ENCODE measurements at places on chromosomes 4 and X.

DNA sequence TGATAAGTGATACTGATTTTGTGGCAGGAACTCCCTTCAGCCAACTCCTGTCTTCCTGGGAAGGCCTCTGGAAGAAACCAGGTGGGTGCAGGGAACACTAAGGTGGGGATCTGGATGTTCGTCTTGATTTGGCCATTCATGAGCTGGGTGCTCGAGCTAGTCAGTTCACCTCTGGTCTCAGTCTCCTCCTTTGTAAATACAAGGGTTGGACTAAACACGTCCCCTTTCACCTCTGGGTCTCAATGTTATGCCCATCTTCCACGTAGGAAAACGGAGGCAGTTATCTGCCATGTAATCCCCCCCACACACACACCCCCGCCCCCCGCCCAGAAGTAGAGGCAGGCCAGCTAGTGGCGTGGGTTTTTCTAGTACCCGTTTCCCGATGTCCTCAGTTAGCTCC lies 4.1 kb upstream of the RS1 start:
- DNase-seq: no peak

- DNase-seq: no peak
These were observed 90.0 kb upstream of the PPP2R3B start for GRCh38 chrX:476724-477075.

DNA sequence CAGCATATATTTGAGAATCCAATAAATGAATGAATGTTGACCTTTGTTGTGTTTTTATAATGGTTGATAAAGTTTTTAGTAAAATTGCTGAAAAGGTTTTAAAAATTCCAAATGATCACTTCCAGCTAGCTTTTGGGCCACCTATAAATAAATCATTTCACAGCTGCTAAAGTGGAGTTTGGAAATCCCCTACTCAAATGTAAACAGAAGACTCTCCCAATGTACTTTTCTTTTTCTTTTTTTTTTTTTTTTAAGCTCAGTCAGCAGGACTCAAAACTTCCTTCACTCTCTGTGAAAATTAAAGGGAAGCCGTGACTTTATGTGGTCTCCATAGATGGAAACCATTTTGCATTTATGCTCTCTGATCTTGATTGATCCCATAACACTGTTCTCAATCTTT lies 45.2 kb downstream of the CXCL13 start:
- no peak for DNase-seq

DNA sequence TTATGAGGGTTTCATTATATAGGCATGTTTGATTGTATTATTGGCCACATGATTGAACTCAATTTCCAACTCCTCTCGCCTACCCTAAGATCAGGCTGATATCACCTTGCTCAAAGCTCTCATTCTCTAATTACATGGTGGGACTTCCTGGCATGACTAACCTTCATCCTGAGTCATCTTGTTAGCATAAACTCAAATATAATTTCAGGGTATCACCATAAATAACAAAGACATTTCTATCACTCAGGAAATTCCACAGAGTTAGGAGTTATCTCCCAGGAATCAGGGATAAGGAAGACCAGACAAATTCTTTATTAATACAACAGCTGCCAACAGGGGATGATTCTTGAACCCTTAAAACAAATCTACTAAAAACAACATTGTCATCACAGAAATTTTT lies 90.7 kb downstream of the NDST3 start:
- DNase-seq: no peak

GRCh38 chrX:1425381-1425780 lies 27.3 kb downstream of the ASMTL start:
- no peak for DNase-seq

DNA sequence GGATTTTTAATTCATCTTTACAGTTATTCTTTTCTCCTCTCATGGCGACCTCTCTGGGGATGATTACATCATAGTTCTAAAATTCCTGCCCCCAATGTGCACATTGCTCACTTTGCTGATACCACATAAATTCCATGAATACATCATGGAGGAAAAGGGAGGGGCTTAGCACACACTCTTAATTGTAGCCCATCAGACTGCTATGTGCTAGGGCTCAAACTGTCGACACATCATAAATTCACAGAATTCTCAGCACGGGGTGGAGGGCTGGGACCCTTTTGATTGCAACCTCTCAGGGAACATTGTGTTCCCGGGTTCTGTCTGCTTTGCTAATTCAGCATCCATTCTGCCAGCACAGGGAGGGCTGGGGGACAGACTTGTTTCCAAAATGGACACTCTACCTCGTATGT lies 592.9 kb downstream of the BCOR start:
- no peak for DNase-seq

GRCh38 chr4:72457158-72457557 lies 111.9 kb downstream of the ADAMTS3 start:
- DNase-seq: no peak

GRCh38 chr4:86283371-86283770 lies 76.5 kb downstream of the MAPK10 start:
- DNase-seq: no peak

GRCh38 chrX:102345916-102346315 lies 93.9 kb downstream of the NXF2B start:
- DNase-seq: peak; percentile 58

DNA sequence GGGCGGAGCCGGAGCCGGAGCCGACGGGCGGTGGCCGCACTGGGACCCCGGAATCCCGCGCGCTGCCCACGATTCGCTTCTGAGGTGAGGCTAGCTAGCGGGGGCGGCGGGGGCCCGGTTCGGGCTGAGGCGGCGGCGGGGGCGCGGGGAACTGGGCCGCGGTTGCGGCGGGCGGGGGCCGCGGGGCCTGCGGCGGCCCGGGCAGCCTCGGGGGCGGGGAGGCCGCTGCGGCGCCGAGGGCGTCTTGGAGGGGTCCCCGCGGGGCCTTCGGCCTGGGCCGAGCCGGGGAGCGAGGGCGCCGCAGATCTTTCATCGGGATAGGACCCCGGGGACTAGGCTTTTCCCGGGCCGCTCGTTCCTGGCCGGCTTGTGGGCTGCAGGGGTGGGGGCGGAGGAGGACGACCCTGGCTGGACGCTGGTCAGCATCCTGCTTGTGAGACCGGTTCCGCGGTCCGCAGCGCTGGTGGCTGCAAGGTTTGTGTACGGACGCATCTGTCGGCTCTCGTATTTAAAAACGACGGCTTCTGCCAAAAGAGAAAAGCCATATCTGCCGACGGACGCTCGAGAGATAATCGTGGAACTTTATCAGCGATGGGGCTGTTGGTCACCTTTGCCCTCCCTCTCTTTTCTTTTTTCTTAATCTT lies 419 bp downstream of the ADD1 start:
- no peak for DNase-seq

GRCh38 chr4:177568931-177569330 lies 126.7 kb upstream of the AGA start:
- DNase-seq: no peak

- no peak for DNase-seq
These were observed 9.0 kb upstream of the INTU start for GRCh38 chr4:127623797-127624083.

GRCh38 chr4:90960840-90961239 lies 833.6 kb downstream of the CCSER1 start:
- no peak for DNase-seq

- DNase-seq: no peak
These were observed 132.6 kb upstream of the ANK2 start for GRCh38 chr4:112916868-112917267.

GRCh38 chrX:118761939-118762707 lies 34.7 kb downstream of the IL13RA1 start:
- no peak for DNase-seq

- DNase-seq: no peak
These were observed 13.2 kb downstream of the TNIP2 start for GRCh38 chr4:2742823-2743517.

GRCh38 chr4:41408859-41409593 lies 128.9 kb upstream of the LIMCH1 start:
- DNase-seq: no peak

GRCh38 chrX:118632862-118633261 lies 94.5 kb upstream of the IL13RA1 start:
- DNase-seq: no peak

- DNase-seq: no peak
These were observed 97.7 kb downstream of the TMA16 start for GRCh38 chr4:163592212-163592611.

- DNase-seq: no peak
These were observed 95.4 kb downstream of the COL25A1 start for GRCh38 chr4:109207061-109207460.

- DNase-seq: no peak
These were observed 587.5 kb upstream of the MAGEB2 start for GRCh38 chrX:29627833-29628232.

DNA sequence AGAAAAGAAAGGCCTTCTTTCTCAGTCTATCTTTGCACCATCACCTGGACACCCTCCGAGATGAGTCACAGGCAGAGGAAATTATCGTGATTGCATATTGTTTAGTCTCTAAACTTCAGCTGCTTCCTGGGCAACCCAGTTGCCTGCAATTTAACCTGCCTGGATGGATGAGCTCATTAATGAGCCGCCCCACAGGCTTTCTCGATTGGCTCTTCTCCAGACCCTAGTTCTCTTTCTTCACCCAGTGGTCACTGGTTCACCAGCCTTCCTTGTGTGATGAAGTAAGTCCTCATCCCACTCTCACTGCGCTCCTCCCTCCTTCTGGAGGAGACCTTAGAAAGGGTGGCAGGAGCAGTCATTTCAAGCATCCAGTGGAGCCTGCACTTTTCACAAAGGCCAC lies 94.4 kb downstream of the SOWAHB start:
- DNase-seq: no peak

GRCh38 chrX:97909245-97909644 lies 1025.5 kb downstream of the RPA4 start:
- no peak for DNase-seq

- no peak for DNase-seq
These were observed 15.8 kb upstream of the SFRP2 start for GRCh38 chr4:153804722-153805121.

DNA sequence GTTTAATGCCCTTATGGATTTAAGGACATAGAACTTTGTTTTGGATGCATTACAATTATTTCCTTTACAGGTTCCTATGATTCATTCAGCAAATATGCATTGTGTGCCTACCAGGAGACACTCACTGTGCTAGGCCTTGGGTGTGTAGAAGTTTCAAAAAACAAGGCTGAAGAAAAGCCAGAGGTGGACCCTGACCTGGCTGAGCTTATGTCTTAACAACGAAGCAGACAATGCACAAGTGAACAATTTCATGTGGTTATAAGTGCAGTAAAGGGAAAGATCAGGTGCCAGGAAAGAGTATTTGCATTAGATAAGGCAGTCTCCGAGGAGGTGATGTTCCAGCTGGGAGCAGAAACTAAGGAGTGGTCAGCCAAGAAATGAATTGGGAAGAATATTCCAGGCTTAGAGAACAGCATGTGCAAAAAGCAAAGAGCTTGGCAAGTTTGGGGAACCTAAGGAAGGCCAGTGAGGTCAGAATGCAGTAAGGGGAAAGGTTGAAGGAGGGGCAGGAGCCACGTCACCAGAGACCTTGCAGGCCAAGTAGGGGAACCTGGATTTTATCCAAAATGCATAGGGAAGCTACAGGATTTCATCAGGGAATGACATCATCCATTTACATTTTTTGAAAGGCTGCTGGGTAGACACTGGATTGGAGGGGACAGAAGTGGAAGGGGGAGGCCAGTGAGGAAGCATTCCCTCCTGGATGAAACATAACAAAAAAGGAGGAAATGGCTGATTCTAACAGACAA lies 193.6 kb downstream of the SOWAHB start:
- DNase-seq: no peak

Measured in CD4-positive, alpha-beta T cell treated with Interleukin-6 at 100 ng/mL for 8 hours (primary cell).